ENCODE measurements at places on chromosomes 6 and 20.

- no peak for DNase-seq
Observed at GRCh38 chr6:38269461-38270172, 370.1 kb downstream of the BTBD9 start.

- peak; percentile 52 for DNase-seq
Observed at GRCh38 chr20:5100684-5101347, 18.9 kb downstream of the PCNA start.

- no peak for DNase-seq
Observed at GRCh38 chr20:24381886-24382285, 87.5 kb upstream of the SYNDIG1 start.

- no peak for DNase-seq
Observed at GRCh38 chr20:23195636-23196035, 109.5 kb upstream of the CD93 start.

DNA sequence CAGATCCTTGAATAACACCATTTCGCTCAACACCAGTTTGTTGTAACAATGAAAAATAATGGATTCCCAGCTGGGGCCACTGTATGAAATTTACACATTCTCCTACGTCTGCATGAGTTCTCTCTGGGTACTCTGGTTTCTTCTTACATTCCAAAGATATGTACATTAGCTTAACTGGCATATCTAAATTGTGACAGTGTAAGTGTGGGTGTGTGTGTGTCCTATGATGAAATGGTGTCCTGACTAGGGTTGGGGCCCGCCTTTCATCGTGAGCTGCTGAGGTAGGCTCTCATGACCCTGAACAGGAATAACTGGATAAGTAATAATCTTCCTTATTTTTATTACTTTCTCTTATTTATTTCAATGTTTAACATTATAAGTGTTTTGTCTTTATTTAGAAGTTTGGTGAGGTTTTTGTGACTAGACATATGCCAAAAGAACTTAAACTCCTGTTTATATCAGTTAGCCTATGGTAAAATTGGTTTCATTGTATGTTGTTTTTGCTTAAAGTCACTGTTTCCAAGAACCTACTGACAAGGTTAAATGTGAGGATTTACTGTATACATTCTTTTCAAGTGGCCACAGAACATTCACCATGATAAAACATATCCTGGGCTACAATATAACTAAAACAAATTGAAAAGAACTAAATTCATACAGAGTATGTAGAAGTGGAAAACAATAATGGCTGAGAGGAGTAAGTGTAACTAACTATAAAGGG lies 42.4 kb downstream of the RBL1 start:
- DNase-seq = no peak

GRCh38 chr20:62010551-62011402 lies 54.9 kb downstream of the TAF4 start:
- DNase-seq = peak; percentile 20

GRCh38 chr6:33746036-33746600 lies 587 bp downstream of the IP6K3 start:
- no peak for DNase-seq

- DNase-seq = no peak
Observed at GRCh38 chr6:162055365-162055764, 672.2 kb downstream of the PRKN start.

DNA sequence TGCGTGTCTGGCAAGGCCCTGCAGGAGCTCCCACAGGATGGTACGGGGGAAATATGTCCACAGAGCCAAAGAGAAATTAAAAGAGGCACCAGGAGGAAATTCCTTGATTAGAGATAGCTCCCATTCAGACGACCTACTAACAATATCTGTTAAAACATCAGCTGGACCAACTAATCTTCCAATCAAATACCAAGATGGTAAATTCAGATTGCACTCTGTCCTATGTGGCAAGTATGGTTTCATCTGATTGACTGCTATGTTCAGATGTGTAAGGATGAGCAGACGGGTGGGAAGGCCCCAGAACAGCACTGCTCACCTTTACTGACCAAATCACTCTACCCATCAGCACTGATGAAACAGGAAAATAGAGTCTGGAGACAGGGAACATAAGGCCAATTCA lies 19.5 kb downstream of the BPIFA2 start:
- no peak for DNase-seq

DNA sequence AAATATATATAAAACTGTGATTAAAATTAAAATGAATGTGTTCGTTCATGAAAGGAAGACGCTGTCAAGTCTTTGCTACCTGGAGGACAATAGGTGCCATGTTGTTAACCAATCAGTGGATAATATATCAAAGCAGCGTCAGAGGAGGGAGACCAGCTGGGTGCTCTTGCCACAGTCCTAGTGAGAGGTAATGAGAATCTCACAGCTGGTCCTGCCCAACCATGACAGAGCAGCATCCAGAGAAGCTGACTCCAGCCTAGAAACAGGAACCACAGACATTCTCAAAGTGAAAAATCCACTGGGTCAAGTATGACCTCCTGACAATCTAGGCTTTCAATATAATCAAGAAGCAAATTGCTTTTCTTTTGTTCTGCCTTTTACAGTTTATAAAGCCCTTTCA lies 94.5 kb upstream of the LRFN2 start:
- no peak for DNase-seq

GRCh38 chr20:59825944-59826759 lies 107.3 kb downstream of the SYCP2 start:
- no peak for DNase-seq

- DNase-seq = no peak
Observed at GRCh38 chr20:19913927-19914614, 103.1 kb upstream of the NAA20 start.

- DNase-seq = no peak
Observed at GRCh38 chr6:44237021-44237812, 9.7 kb upstream of the HSP90AB1 start.

DNA sequence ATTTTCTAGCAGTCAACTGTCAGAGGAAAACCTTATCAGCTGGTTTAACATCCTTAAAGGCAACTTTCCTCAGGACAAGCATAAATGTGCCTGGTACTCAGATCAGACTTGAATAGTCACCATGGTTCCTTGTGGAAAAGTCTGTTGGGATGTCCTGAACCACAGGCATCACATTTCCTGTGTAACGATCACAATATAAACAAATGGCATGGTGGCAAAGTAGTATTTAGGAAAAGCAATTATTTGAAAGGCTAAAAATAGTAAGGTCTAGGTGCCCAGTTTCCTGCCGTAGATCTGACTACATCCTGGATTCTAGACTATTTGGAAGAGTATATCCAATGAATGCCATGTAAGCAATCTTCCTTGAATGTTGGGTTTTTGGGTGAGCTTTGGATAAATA lies 271.9 kb upstream of the AGPAT4 start:
- DNase-seq = no peak

- DNase-seq = no peak
Observed at GRCh38 chr20:38499366-38499765, 26.7 kb downstream of the RALGAPB start.

- DNase-seq = no peak
Observed at GRCh38 chr6:151680846-151681432, 126.5 kb upstream of the ESR1 start.

GRCh38 chr6:139764498-139764986 lies 390.1 kb upstream of the CITED2 start:
- no peak for DNase-seq

GRCh38 chr6:47366335-47366890 lies 56.7 kb upstream of the TNFRSF21 start:
- no peak for DNase-seq

- no peak for DNase-seq
Observed at GRCh38 chr20:16432466-16433292, 140.6 kb downstream of the KIF16B start.

GRCh38 chr20:57023997-57024396 lies 242.4 kb downstream of the BMP7 start:
- no peak for DNase-seq

DNA sequence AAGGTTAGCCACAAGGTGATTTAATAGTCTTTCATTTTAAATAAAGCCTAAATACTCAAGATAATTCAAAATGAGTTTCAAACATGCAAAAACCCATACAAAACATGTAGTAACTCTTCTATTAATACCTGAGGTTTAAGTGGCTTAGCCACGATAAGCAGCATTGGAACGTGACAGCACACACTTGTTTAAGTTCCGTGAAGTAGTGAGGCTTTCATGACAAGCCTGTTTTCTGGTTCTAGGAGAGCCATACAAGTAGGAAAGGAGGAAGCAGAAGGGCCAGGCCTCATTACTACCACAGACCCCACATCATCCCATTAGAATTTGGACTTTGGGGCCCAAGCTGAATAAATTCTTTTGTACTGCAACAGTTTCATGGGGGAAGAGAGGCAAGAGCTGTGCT lies 54.3 kb upstream of the PRND start:
- no peak for DNase-seq

- DNase-seq = no peak
Observed at GRCh38 chr6:82955841-82956240, 109.8 kb downstream of the UBE3D start.

DNA sequence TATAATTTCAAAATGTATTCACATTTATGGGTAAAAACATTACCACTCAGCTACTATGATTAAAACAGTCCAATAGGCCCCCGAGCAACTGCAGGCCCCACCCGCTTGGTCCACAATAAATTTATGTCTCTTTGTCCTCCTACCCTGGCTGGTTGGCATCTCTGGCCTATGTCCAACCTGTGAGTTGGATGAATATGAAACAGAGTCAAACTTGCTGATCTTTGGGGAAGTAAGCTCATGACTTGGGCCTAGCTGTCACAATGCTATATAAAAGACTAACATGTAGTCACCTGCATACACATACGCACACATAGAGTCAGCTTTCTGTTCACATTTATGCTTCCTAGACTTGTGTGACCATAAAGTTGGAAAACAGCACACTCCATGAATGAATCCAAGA lies 20.5 kb downstream of the MAP7 start:
- no peak for DNase-seq

GRCh38 chr6:10453596-10453995 lies 38.7 kb upstream of the TFAP2A start:
- no peak for DNase-seq

GRCh38 chr20:47770935-47771334 lies 14.3 kb downstream of the SULF2 start:
- DNase-seq = no peak

GRCh38 chr20:58137236-58137635 lies 91.2 kb downstream of the ANKRD60 start:
- DNase-seq = no peak

GRCh38 chr6:129287231-129288177 lies 404.6 kb downstream of the LAMA2 start:
- no peak for DNase-seq

GRCh38 chr6:13767121-13767808 lies 47.1 kb downstream of the MCUR1 start:
- DNase-seq = no peak

DNA sequence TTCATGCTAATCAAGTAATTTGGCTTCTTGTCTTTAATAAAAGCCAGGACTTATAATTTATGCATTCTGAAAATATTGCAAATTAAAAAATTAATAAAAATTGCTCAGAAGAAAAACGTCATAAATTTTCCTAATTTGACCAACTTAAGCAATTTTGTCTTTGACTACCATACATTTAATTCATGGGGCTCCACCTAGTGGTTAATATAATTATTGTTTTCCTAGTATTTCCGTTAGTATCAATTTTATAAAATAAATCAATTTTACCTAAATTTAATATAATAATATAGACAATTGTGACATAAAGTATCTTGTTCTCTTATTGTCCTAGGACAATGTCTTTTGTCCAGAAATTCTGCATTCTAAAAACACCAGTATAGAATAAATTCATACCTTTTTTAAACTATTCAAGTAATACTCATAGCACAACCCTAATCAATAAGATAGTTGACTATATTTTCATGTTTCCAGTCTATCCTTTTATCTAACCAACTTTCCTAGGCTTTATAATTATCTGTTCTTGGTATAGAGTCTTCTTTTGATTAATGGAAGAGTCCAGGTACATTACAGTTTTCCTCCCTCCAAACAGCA lies 319.9 kb downstream of the TRDN start:
- no peak for DNase-seq

GRCh38 chr6:62923728-62924127 lies 287.5 kb upstream of the FKBP1C start:
- no peak for DNase-seq

DNA sequence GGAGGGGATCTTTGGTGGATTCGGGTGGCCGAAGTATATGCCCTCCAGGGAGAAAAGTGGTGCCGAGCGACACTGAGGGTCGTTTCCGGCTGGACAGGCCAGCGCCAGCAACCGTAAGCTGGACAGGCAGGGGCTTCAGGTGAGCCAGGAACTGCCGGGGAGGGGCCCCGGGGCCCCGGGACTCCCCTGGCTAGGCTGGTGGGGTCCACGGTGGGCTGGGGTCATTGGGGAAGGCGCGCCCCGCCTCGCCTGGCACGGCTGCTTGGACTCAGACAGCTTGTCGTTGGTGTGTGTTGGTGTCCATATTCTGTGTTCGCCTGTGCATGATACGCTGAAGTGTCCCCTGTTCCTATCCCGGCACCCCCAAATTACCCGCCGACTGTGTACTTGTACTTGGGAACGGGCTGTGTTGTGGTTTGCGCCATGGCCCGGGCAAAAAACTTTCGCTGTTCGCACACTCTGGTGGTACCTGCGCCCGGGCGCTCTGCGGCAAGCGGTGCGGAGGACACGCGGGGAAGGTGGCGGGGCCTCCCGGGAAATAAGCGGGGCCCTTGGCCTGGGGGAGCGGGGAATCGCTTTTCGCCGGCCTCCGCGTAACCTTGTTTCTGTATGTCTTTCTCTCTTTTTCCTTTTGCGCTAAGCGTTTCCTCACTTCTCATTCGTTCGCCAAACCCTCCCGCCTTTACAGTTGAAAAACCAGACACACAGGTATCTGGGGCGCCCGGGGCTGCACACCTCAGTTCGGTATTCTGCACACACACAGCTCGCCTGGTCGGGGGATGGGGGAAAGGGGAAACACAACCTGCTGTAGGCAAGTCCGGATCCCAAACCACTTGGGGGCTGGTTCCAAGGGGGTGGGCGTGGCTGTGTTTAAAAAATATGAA lies 3.2 kb downstream of the GNAS start:
- DNase-seq = no peak

DNA sequence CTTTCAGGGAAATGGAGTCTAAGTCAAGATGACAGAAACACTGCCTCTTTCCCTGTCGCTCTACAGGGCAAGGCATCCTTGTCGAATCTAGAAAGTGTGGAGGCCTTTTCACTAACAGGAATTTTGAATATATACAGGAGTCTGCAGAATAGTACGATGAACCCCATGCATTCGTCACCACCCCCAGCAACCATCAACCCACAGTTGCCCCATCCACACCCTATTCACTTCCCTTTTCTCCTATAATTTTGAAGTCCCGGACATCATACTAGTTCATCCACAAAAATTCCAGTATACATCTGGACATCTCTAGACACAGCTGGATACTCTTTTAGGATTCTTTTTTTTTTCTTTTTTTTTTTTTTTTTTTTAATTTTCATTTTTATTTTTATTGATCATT lies 80.7 kb upstream of the RIN2 start:
- DNase-seq = no peak

DNA sequence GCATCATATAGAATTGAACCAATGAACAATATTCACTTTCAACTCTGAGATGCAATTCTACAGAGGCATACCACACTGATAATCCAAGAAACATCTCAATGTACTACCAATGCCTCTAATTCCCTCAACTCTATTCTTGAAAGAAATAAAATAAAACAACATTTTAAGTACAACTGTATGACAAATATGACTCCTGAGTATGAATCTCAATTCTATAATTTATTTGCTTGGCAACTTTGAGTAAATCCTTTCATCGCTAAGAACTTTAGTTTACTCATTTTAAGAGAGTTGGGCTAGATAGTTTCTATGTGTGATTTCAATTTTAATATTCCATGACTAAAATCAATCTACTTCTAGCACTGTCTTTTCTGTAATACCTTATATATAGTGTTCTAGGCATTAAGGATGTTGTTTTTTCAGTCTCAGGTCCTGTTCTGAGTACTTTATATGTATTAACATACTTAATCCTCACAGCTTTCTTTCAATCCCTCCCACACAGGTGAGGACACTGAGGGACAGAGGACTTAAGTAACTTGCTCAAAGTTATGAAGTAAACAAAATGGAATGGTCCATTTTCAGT lies 33.4 kb downstream of the GOPC start:
- DNase-seq = no peak

Data from stimulated activated CD8-positive, alpha-beta memory T cell treated with anti-CD3 and anti-CD28 coated beads, Interleukin-15, amount 100 ng/mL, for 24 hours (primary cell).